PC-9 (cell line): ENCODE measurements at places on chromosomes 3 and 15.

- no peak for DNase-seq
These were observed 38.1 kb downstream of the ST3GAL6 start for GRCh38 chr3:98801043-98801747.

- no peak for DNase-seq
These were observed 140.2 kb downstream of the CACNA2D3 start for GRCh38 chr3:54262541-54262940.

DNA sequence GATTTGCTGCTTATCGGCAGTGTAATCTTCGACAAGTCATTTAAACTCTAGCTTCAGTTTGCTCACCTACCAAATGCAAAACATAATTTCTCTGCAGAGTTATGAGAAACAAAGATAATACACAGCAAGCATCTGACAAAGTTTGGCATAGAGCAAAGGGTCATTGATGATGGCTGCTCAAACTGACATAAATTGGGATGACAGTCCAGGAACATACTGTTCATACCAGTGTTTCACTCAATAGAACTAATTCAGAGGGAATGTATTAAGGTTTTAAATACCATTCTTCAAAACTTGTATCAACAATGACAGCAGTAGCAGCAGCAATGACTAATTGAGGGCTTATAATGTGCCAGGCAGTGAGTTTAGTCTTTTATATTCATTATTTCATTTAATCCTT, 137.6 kb downstream of the SPATA16 start:
- DNase-seq: no peak

DNA sequence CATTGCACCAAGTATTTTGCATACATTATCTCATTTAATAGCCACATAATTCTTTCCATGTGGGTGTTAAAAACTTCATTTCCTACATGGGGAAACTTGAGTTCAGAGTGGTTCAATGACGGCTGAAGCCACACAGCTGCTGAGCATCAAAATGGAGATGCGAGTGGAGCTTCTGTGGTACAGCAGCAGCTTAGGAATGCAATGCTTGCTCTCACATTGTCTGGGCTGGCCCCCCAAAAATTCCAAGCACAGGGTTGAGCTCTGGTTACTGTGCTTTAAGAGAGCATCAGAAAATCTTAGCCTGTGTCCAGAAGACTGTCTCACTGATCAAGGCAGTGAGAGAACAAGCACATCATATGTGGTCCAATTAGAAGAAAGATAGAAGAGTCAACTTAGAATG, 57.4 kb upstream of the GADL1 start:
- no peak for DNase-seq

DNA sequence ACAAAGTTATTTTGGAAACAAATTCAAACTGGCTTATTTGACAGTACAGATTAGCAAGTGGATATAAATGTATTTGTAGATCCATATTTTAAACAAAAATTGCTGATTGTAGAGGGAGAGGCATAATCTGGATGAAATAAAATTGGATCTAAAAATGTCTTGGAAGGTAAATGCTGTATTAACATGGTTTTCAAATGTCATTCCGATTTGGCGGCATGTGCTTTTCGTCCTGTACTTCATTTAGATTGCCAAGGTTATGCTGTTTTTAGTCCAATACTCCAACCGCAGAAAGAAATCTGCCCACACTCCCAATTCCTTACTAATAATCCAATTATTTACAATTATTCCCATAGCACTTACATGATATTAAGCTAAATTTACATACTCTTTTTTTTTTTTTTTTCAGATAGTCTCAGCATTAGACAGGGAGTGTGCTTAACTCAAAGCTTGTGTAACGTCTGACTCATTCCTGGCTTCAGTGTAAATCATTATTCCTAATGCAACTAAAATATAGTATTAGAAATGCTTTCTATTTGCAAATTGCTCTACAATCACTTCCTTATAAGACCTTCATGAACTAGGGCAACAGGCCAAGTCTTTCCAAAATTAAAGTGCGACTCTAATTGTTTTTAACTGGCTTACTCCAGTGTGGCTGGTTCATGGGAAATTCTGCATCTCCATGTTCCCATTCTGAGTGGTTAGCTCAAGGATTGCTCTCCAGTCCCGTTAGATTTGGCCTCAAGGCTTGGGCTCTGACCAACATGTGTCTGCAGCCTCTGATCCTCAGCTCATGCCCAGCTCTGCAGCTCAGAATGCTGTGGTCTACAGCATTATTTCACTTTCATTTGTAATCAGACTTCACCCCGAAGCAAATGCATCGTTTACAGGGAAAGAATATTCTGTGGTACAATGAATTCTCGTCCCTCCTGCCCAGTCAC, 103.9 kb downstream of the FBN1 start:
- no peak for DNase-seq

- DNase-seq: no peak
These were observed 36.4 kb downstream of the SUCNR1 start for GRCh38 chr3:151909681-151910405.

DNA sequence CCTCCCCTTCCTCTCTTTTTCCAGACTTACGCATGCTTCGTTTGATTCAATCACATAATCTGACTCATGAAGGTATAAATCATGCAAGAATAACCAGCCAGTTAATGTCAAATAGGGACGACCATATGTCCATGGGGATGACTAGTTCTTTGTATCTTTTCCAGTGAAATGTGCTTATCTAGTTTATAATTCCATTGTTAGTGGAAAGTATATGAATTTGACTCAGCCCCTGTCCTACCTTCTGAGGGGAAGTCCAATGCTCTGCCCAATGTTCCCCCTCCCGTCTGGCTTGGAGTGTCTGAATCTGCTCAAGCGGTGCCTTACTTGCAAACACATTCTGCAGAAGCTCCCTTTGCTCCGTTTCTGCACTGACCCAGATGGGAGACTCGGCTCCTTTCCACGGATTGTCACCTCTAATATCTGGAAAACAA, 55.0 kb upstream of the EPHB3 start:
- DNase-seq: no peak

DNA sequence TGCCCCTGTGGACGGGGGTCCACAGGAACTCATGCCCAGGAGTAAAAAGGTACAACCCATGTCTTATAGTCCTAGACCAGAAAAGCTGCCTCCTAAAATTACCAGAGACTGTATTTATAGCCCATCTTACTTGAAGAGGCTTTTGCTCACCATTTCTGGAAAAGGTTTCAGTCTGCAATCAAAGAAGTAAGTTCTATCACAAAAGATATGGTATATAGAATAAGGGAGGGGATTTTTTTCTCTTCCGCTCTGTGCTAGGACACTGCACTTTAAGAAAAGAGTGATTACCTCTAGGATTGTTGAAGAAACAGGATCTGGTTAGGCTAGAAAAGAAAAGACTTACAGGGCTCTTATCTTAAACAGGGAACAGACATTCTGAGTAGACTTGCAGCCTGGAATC, 2.6 kb downstream of the SSUH2 start:
- no peak for DNase-seq

GRCh38 chr3:100213891-100214573, 46.8 kb upstream of the TBC1D23 start:
- DNase-seq: no peak

- DNase-seq: peak; percentile 96
These were observed at the start of gene CRTAP for GRCh38 chr3:33113772-33114621. Gene CRTAP, plus strand, starts transcription at chr3:33114014. Its CDS starts 64 bp downstream, at chr3:33114078.

GRCh38 chr3:183331498-183331897, 78.4 kb downstream of the B3GNT5 start:
- no peak for DNase-seq

GRCh38 chr15:93986400-93986984, 244.9 kb upstream of the MCTP2 start:
- DNase-seq: no peak

DNA sequence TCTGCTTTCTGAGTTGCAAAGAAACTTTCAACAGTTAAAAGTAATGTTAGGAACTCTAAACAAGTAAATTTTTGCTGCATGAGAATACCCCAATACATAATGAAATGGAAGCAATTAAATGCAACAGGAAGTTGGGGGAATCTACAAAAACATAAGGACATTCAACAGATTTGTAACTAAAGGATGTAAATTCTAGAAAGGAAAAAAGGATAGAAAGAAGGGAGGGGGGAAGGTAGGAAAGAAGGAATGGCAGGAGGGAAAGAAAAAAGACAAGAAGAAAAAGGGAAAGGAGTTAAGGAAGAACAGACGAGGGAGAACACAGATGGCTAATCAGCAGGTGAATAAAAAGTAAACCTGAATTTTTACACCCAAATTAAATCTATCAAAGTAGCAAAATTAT, 22.3 kb upstream of the ANP32A start:
- DNase-seq: no peak

- DNase-seq: no peak
These were observed 75.3 kb downstream of the SYNPR start for GRCh38 chr3:63353383-63353782.

DNA sequence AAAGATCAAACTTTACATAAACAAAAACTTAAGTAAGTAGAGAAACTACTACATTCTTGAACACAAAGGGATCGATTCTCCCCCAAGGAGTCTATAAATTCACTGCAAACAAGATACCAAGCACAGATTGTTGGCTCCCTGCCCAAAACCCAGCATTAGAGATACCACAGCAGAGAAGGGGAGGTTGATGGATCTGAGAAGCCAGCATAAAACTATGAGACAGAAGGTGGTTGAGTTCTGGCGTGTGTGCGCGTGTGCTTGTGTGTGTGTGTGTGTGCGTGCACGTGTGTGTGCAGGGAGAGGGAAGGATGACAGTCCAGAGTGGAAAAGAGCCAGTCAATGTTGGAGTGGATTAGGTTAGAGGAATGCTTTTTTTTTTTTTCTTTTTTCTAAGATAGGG, 143.2 kb upstream of the PRR20G start:
- DNase-seq: no peak

DNA sequence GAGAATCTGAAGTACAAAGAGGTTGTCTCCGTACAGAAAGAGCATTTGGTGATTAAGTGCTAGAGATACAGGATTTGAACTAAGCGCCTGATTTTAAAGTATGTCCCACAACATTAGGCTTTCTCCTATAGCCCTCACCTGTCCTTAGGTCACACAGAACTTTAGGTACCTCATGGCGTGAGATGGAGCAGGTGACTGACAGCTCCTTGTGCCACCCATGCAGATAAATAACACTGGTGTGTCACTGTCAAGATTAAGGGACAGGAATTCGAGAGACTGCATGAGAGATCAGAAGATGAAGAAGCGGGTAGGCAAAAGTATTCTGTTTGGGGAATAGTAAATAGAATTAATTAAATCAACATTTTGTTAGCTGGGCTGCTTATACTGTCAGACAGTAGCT, 1.1 kb downstream of the BLM start:
- no peak for DNase-seq

DNA sequence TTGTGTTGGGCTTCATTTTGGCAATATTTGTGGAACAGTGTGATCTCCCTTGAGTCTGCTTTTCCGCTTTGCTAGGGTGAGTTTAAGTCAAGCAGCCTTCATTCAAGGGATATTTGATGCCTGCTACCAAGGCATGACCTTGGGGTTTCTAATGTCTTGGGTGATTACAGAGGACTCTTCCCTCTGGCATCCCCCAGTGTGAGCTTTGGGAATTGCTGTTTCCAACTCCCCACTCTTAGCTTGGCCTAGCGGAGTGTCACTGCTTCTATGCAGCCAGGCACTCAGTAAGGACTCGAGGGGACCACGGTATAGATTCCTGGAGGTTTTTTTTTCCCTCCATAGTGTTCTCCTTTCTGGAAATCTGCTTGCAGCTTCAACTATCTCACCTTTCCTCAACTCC, 21.1 kb downstream of the GCNT3 start:
- DNase-seq: no peak

DNA sequence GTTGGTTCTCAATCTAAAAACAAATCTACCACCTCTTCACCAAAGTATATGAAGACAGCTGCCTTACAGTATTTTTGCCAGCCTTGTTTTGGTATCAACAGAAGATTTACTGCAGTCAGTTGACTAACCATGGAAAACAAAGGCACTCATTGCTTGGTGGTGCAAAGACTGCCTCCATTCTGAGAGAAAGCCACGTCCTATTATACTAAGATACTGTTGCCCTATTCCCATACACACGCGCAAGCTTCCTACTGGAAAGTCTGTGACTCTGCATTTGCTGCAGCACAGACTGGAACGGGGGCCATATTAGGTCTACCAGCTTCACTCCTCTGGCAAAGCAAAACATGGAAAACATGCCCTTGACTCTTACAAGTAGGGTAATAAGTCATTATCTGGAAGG, 18.0 kb downstream of the MTMR10 start:
- DNase-seq: no peak

GRCh38 chr15:70720228-70721016, 42.9 kb downstream of the UACA start:
- no peak for DNase-seq

DNA sequence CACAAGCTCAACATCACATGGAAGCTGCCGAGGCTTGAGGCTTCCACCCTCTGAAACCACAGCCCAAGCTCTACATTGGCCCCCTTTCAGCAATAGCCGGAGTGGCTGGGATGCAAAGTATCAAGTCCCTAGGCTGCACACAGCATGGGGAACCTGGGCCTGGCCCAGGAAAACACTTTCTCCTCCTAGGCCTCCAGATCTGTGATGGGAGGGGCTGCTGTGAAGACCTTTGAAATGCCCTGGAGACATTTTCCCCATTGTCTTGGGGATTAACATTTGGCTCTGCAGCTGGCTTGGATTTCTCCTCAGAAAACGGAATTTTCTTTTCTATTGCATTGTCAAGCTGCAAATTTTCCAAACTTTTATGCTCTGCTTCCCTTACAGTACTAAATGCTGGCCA, 18.2 kb downstream of the HRG start:
- DNase-seq: no peak

DNA sequence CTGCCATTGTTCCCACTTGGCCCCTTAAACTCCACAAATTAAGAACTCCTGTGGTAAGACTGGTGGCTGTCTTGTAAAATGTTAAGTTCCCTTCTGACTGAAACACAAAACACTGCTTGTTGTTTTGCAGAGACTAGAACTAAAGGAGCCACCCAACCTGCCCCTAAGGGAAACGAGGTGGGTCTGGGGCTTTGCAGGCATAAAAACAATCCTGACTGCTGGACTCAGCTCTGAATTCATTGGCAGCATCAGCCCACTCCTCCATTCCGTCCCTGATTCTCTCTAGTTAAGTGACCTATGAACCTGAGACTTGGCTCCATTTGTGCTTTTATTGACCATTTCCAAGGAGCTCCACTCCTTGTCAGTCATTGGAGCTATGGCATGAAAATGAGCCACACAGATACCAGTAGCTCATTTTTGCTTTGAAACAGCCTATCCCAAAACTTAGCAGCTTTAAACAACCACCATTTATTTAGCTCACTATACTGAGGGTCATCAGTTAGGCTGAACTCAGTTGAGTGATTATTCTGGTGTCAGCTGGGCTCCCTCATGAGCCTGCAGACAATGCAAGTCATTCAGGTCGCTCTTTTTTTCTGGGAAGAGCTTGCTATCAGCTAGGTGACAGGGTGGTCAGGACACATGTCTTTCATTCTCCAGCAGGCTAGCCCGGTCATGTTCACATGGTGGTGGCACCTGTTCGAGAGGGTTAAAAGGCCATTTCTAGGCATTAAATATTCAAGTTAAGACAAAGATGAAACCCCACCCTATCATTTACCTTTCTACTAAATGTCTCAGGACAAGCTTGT, 175.1 kb upstream of the CTNNB1 start:
- no peak for DNase-seq
